ENCODE measurements at places on chromosomes 4 and X. TPM values are rescaled to one million over a fixed set of nuclear protein-coding genes. Genes with fewer than 3 reads are reported as not detected.

- H3K4me3 ChIP-seq = no peak overlapping the region
- no peaks in the 10 kb centered on the region for H3K27me3 ChIP-seq
- DNase-seq = no peak
- H3K27ac ChIP-seq = no peak overlapping the region
- H3K4me1 ChIP-seq = peaks cover 23% of the 10 kb centered on the region
These were observed 146.4 kb downstream of the CPEB2 start for GRCh38 chr4:15148691-15149090.

- no peak overlapping the region for H3K27ac ChIP-seq
- peaks cover 3% of the 10 kb centered on the region for H3K4me1 ChIP-seq
These were observed 111.6 kb downstream of the FRYL start for GRCh38 chr4:48668254-48669017.

DNA sequence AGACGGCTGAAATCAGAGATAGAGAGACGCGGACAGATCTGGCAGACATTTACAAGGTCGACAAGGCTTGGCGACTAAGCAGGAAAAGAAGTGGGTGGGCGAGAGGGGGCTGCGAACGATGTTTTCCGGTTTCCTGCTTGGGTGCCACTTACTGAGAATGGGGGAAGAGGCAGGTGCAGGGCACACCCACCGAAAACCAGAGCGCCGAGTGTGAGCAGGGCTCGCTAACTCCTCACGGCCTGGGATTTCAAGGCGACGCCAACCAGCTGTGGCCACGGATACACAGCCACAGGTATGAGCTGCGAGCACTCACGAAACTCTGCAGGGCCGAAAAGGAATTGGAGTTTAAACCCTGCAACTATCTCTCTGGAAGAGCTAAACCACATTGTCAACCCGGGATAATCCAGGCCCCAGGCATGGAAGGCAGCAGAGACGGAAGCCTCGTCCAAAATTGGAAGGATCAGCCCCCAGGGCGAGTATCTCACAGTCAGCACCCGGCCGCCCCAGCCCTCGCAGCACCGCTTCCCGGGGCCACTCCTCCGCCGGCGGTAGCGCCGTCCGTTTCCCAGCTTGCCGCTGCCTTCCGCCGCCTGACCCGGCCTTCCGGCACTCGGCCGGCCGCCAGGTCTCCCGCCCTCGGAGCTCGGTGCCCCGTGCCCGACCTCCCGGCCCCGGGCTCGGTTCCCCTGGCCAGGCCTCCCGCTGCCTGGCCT lies 778 bp downstream of the CASP3 start:
- no peaks in the 10 kb centered on the region for H3K27me3 ChIP-seq
- peak overlapping the region; percentile 96 for H3K4me3 ChIP-seq
- peak overlapping the region; percentile 89 for H3K27ac ChIP-seq
- H3K36me3 ChIP-seq = peaks cover 39% of the 10 kb centered on the region

- H3K27me3 ChIP-seq = no peaks in the 10 kb centered on the region
- no peak overlapping the region for H3K4me3 ChIP-seq
- H3K4me1 ChIP-seq = no peaks in the 10 kb centered on the region
- DNase-seq = no peak
These were observed 79.3 kb downstream of the DTHD1 start for GRCh38 chr4:36360755-36361154.

The GUCY1A1 gene
- not detected for total RNA-seq
